Epithelial cell of esophagus (primary cell): ENCODE measurements at places on chromosomes 4 and X.

DNA sequence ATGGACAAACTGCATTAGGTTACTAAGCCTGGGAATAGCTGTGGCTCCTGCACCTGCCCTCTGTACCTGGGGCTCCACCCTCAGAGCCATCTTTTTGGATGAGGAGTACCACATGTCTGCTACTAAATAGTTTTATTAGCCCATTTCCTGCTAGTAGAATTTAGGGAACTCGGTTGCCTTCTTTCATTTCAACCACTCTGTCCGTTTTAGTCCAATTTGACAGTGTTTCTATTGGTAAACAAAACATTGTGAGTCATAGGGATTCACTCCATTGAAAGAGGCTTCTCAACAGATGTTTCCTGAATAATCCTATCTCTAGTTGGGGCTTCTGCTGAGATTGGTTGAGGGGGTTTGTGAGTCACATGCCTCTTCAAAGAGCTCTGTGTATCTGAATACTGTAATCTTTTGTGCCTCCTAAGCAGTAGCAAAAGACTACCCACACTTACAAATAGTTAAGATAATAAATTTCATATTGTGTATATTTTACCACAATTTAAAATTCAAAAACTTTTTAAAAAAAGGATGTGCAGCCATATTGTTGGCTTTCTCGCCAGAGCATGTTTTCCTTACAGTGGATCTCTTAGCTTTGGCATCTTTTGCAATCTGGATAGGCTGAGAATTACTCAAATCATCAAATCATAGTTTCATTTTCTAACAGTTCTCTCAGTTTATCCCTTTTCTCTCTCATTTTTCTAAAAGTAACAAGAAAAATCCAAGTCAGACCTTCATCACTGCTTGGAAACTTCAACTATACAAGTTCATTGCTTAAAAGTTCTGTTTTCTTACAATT lies 9.9 kb downstream of the FAM200B start:
- DNase-seq: peak; percentile 58

DNA sequence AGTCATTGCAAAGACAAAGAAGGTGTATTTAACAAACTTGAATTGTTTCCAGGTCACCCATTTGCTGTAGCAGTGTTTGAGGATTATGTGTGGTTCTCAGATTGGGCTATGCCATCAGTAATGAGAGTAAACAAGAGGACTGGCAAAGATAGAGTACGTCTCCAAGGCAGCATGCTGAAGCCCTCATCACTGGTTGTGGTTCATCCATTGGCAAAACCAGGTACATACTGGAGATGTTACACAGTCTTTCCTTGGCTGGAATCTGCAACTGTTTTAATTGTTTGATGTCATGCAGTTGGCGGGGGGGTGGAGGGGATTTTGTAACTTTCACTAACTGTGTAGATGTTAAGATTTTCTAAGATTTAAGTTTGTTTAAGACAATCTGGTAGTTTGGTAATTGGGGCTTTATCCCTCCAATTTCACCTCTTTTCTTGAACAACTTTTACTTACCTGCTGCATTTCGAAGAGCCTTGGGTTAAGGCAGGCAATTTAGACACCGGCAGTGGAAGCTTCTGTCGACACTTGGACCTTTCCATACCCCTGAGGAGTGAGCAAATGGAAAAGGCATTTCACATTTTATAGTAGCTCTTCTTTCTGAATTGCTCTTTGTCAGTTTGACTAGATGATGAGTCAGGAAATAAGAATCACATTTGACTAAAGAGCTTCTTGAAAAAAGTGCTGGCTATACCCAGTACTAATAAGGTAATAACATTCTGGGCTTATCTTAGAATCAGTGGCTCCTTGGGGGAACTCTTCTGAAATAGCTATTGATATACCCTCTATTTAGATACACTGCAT lies 67.4 kb downstream of the EGF start:
- peak; percentile 77 for DNase-seq

DNA sequence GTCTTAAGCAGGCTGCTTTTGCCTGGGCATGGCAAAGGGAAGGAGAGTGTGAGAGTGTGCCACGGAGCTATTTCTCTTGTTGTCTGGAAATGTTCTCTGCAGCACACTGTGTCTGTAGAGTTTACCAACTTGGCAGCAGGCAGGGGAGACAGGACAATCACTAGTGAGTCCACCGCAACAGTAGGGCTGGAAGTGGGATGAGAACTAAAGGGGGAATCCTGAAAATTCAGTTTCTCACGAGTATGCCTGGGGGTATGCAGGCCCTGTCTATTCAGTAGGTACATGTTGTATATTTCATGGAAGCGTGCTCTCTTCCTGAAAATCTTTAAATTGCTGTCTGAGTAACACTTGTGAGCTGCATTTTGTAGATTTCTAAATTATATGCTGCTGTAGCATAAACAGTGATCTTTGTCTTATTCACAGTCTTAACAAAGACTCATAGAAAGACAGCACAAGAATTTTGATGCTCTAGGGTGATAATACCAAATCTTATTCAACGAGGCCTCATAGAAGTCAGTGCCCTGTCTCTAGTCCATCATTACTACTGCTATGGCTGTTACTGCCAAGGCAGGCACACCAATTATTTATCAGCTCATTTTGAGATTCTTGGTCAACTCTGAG lies 200.4 kb upstream of the LEF1 start:
- no peak for DNase-seq

- peak; percentile 87 for DNase-seq
Measured at GRCh38 chrX:48911412-48912182, at the start of gene SLC35A2. SLC35A2 (minus strand) TSS chrX:48911646; CDS start chrX:48911636, 10 bp downstream.

GRCh38 chr4:168220893-168221292 lies 97.7 kb downstream of the DDX60 start:
- peak; percentile 29 for DNase-seq

DNA sequence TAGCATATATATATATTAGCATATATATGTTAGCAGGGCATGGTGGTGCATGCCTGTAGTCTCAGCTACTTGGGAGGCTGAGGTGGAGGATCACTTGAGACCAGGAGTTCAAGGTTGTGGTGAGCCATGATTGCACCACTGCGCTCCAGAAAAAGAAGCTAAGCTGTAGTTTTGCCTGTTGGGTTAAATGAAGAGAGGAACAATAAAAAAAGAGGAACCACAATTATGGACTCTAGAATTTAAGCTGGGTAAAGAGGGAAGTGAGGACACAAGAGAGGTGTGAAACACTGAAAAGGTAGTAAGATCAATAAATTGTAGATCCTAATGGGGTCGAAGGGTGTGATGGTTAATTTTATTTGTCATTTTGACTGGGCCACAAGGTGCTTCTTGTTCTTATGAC lies 40.5 kb upstream of the HSD17B10 start:
- DNase-seq: no peak
